Vagina (tissue), 2 donors: ENCODE measurements at places on chromosomes 3 and 15. TPM values are rescaled to one million over a fixed set of nuclear protein-coding genes. Genes with fewer than 3 reads are reported as not detected.

FGD5 gene
- 16.2 TPM for total RNA-seq

- H3K4me3 ChIP-seq, result no peak overlapping the region
- H3K36me3 ChIP-seq, result no peaks in the 10 kb centered on the region
Observed at GRCh38 chr3:13203398-13204176, 130.4 kb upstream of the IQSEC1 start.

GRCh38 chr15:73681856-73682599 lies 2.2 kb upstream of the CD276 start:
- H3K27ac ChIP-seq, result no peak overlapping the region
- H3K27me3 ChIP-seq, result no peaks in the 10 kb centered on the region
- H3K36me3 ChIP-seq, result no peaks in the 10 kb centered on the region
- no peak overlapping the region for H3K4me3 ChIP-seq

DNA sequence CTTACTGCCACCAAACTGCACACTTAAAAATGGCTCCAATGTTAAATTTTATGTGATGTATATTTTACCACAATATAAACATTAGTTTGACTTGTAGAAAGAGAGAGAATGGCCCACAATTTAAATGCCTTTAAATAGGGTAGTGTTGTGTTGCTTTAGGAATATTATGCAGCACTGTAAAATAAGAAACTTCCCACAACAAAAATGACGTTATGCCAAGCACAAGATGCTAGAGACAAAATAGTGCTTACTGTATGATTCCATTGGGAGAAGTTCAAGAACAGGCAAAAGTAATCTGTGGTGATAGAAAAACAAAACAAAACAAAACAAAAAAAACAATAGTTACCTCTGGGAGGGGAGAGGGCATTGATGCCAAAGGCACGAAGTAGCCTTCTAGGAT lies 91.3 kb downstream of the MEGF11 start:
- H3K4me3 ChIP-seq, result no peak overlapping the region
- H3K4me1 ChIP-seq, result no peaks in the 10 kb centered on the region
- H3K36me3 ChIP-seq, result no peaks in the 10 kb centered on the region
- H3K27ac ChIP-seq, result no peak overlapping the region
- no peaks in the 10 kb centered on the region for H3K27me3 ChIP-seq
- DNase-seq, result no peak

GRCh38 chr15:41933771-41934170 lies 38.6 kb downstream of the EHD4 start:
- no peaks in the 10 kb centered on the region for H3K27me3 ChIP-seq
- peaks cover 84% of the 10 kb centered on the region for H3K4me1 ChIP-seq
- H3K36me3 ChIP-seq, result no peaks in the 10 kb centered on the region

- H3K27ac ChIP-seq, result peak overlapping the region; percentile 87
- no peaks in the 10 kb centered on the region for H3K36me3 ChIP-seq
- H3K4me1 ChIP-seq, result peaks cover 58% of the 10 kb centered on the region
- H3K27me3 ChIP-seq, result no peaks in the 10 kb centered on the region
- peak overlapping the region; percentile 21 for H3K4me3 ChIP-seq
Observed at GRCh38 chr15:73923156-73923487, 3.1 kb upstream of the LOXL1 start.

DNA sequence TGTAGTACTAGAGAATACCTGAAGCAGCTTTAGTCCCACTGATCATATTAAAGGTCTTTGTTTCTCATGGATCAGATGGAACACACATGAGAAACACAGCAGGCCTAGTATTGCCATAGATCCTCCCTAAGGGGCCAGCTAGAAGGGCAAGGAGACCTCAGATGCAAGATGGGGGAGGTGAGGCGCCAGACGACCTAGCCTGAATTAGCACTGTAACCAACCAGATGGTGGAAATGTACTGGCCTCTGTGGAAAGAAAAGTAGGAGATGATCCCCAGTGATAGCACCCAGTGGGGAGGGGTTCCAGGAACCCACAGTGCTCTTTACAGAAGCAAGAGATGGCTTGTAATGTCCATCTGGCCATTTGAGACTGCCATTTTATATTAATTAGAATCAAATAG lies 138.2 kb upstream of the ZNF385D start:
- H3K27ac ChIP-seq, result no peak overlapping the region
- DNase-seq, result no peak
- H3K4me1 ChIP-seq, result no peaks in the 10 kb centered on the region
- no peak overlapping the region for H3K4me3 ChIP-seq

INSYN1 gene
- 5.6 TPM for total RNA-seq

- H3K27ac ChIP-seq, result no peak overlapping the region
- H3K4me3 ChIP-seq, result no peak overlapping the region
- H3K4me1 ChIP-seq, result no peaks in the 10 kb centered on the region
- H3K36me3 ChIP-seq, result no peaks in the 10 kb centered on the region
- no peaks in the 10 kb centered on the region for H3K27me3 ChIP-seq
Observed at GRCh38 chr3:62723914-62724217, 151.3 kb downstream of the CADPS start.

FAM107A gene
- 88.6 TPM for total RNA-seq

CLDN11 gene
- total RNA-seq, result 136 TPM

HGD gene
- not detected for total RNA-seq

DUSP7 gene
- 59.9 TPM for total RNA-seq

TMEM266 gene
- not detected for total RNA-seq

CHRM5 gene
- not detected for total RNA-seq

GRCh38 chr3:154745929-154746328 lies 315.9 kb upstream of the GPR149 start:
- no peak overlapping the region for H3K4me3 ChIP-seq
- H3K36me3 ChIP-seq, result no peaks in the 10 kb centered on the region
- no peak for DNase-seq
- H3K4me1 ChIP-seq, result no peaks in the 10 kb centered on the region
- H3K27ac ChIP-seq, result no peak overlapping the region

PLA1A gene
- 1.7 TPM for total RNA-seq

NOX5 gene
- 0.74 TPM for total RNA-seq

- H3K27me3 ChIP-seq, result no peaks in the 10 kb centered on the region
- no peaks in the 10 kb centered on the region for H3K4me1 ChIP-seq
- no peaks in the 10 kb centered on the region for H3K36me3 ChIP-seq
Observed at GRCh38 chr3:128965280-128965679, 28.6 kb downstream of the CFAP92 start.

DNA sequence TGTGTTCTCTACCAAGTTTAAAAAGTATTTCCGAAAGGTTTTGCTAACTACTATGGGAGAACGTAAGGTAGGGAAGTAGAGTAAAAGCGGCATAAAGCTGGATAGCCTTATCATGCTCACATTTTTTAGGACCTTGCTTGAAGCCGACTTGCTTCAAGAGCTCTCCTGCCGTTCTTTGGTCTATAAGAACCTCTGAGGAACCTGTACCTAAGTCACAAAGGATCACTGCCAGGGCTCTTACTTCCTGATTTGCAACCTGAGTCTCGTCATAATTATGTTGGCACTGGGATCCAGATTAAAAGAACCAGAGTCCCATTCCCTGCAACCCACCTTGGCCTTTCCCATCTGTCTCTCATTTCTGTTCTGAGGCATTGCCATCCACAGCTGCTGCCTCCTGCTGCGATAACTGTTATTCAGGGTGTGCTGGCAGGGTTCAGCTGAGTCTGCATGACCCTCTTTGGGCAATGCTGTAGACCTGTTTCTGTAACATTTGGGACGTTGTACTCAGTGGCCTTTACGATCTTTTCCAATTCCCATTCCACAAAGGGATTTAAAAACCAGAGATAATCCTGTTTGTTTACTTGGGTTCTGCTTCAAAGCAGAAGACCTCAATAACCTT lies 131.0 kb upstream of the UMPS start:
- DNase-seq, result no peak
- H3K36me3 ChIP-seq, result no peaks in the 10 kb centered on the region
- H3K4me3 ChIP-seq, result no peak overlapping the region
- H3K4me1 ChIP-seq, result peaks cover 14% of the 10 kb centered on the region
- no peaks in the 10 kb centered on the region for H3K27me3 ChIP-seq
- no peak overlapping the region for H3K27ac ChIP-seq

DNA sequence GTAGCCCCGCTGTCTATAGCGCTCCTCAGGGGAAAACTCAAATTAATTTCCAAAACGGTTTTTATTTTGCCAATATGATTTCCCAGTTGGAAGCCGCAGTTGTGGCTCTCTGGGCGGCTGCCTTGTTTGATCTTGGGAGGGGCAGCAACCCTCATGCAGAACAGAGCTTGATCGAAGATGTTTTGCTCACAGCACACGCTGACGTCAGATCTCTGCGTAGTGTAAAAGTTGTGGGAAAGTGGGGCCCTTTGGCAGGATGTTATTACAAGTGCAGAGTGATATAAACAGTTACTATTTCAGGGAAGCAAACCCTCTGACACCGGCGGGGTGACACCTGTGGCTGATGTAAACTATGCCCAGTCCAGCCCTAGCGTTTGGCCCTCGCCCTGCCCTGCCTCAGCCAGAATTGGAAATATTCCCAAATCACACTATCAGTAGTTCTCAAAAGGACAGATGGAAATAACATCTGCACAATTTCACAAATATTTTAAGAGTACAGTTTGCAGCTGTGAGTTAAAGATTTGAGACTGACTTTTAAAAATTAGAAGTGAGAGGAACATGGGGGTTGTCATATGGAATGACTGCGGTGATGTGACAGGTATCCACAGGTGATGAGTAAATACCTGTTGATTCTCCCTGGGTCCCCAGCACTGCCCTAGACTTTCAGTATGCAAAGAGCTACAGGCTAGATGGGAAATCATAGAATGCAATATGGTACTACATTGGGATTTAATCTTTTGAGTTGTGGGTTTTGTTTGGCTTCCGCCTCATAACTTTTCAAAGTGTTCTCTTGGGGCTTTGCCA lies 1.7 kb downstream of the SYNM start:
- no peaks in the 10 kb centered on the region for H3K27me3 ChIP-seq
- peaks cover 27% of the 10 kb centered on the region for H3K4me1 ChIP-seq
- peak overlapping the region; percentile 86 for H3K27ac ChIP-seq
- H3K36me3 ChIP-seq, result no peaks in the 10 kb centered on the region
- no peak for DNase-seq

ADAMTSL3 gene
- total RNA-seq, result 4.2 TPM

- H3K27me3 ChIP-seq, result no peaks in the 10 kb centered on the region
- H3K4me1 ChIP-seq, result peaks cover 10% of the 10 kb centered on the region
- no peaks in the 10 kb centered on the region for H3K36me3 ChIP-seq
- no peak overlapping the region for H3K4me3 ChIP-seq
- no peak overlapping the region for H3K27ac ChIP-seq
Observed at GRCh38 chr15:75192307-75192706, 9.4 kb upstream of the C15orf39 start.

GRCh38 chr3:62727536-62727935 lies 147.7 kb downstream of the CADPS start:
- H3K27me3 ChIP-seq, result no peaks in the 10 kb centered on the region
- no peaks in the 10 kb centered on the region for H3K4me1 ChIP-seq
- no peak for DNase-seq
- H3K36me3 ChIP-seq, result no peaks in the 10 kb centered on the region
- H3K4me3 ChIP-seq, result no peak overlapping the region
- H3K27ac ChIP-seq, result no peak overlapping the region

CCR8 gene
- not detected for total RNA-seq

DNA sequence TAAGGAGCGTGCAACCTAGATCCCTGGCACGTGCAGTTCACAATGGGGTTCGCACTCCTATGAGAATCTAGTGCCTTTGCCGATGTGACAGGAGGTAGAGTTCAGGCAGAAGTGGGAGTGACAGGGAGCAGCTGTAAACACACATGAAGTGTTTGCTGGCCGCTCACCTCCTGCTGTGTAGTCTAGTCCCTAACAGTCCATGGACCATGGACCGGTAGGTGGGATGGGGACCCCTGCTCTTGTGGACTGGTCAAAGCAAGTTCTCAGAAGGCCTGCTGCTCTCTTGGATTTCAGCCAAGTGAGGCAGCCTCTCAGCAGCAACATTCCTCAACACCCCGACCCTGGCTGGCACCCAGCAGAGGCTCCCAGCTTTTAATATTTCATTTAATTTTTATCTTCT lies 58.2 kb upstream of the SNRPA1 start:
- DNase-seq, result no peak
- no peak overlapping the region for H3K4me3 ChIP-seq
- H3K36me3 ChIP-seq, result no peaks in the 10 kb centered on the region
- H3K27me3 ChIP-seq, result no peaks in the 10 kb centered on the region

GRCh38 chr3:149603126-149604074 lies 54.4 kb downstream of the WWTR1 start:
- DNase-seq, result no peak
- H3K4me3 ChIP-seq, result no peak overlapping the region
- peaks cover 38% of the 10 kb centered on the region for H3K4me1 ChIP-seq

- DNase-seq, result peak; percentile 94
- H3K4me3 ChIP-seq, result no peak overlapping the region
- H3K27me3 ChIP-seq, result no peaks in the 10 kb centered on the region
- no peaks in the 10 kb centered on the region for H3K36me3 ChIP-seq
- H3K27ac ChIP-seq, result peak overlapping the region; percentile 91
- peaks cover 63% of the 10 kb centered on the region for H3K4me1 ChIP-seq
Observed at GRCh38 chr3:4741404-4742307, 237.6 kb upstream of the BHLHE40 start.

DNA sequence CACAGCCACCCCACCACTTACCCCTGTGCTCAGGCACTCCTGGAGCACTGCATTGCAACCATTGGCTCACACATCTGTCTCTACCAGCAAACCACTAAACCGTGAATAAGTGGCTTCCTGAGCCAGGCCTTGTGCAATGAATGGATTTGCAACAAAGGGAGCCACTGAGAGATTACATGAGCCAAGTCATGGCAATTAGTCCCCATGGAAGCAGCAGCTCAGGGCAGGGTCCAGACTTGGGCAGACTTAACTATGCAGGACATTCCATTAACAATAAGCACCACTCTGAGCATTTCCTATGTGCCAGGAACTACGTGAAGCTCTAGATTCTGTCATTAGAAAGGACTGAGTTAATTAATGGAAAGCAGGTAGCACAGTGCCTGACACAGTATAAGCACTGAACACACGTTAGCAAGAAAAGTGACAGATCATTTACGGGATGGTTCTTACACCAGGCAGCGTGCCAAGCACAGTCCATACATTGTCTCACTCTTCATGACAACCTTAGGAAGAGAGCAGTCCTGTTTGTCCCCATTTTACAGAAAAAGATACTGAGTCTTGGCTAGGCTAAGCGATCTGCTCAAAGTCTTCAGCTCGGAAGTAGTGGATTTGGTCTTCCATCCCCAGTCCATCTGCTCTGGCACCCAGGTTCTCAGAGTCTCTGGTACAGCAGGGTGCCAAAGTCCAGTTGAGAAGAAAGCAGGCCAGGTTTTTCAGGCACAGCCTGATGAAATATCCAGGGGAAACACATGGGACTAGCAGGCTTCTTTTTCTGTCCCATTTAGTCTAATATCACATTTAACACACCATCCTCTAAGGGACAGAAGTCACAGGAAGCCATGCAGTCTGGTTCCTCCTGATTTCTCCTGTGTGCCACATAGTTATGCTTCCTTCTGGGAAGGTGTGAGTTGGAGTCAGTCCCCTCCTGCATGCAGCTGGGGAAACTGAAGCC lies 44.1 kb downstream of the LIPC start:
- no peak for DNase-seq
- peaks cover 18% of the 10 kb centered on the region for H3K4me1 ChIP-seq
- H3K36me3 ChIP-seq, result no peaks in the 10 kb centered on the region
- H3K27ac ChIP-seq, result no peak overlapping the region
- H3K27me3 ChIP-seq, result no peaks in the 10 kb centered on the region
- H3K4me3 ChIP-seq, result no peak overlapping the region

PRR20G gene
- not detected for total RNA-seq

GOLGA6D gene
- not detected for total RNA-seq

GRCh38 chr15:93861956-93862741 lies 369.2 kb upstream of the MCTP2 start:
- H3K36me3 ChIP-seq, result no peaks in the 10 kb centered on the region
- H3K4me1 ChIP-seq, result no peaks in the 10 kb centered on the region
- no peak overlapping the region for H3K4me3 ChIP-seq
- no peak overlapping the region for H3K27ac ChIP-seq
- DNase-seq, result no peak
- H3K27me3 ChIP-seq, result no peaks in the 10 kb centered on the region
